ENCODE measurements at places on chromosomes 2 and 18.

DNA sequence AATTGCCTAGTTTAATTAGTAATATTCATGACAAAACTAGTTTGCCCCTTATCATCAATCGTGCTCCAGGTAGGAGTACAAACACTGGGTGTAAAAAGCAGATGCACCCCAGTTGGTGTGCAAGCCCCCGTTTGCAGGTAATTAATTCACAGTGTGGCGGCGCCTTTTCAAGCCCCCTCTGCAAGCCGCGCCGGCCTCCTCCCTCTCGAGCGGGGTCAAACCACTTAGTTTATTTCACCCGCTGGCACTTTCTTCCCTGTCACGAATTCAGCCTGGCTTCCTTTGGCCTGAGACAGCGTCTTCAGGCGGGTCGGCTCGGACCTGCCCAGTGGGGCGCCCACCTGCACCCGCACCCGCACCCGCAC lies 64.7 kb upstream of the MAPRE2 start:
- DNase-seq = no peak

GRCh38 chr18:24818441-24818840 lies 358.0 kb downstream of the HRH4 start:
- DNase-seq = no peak

DNA sequence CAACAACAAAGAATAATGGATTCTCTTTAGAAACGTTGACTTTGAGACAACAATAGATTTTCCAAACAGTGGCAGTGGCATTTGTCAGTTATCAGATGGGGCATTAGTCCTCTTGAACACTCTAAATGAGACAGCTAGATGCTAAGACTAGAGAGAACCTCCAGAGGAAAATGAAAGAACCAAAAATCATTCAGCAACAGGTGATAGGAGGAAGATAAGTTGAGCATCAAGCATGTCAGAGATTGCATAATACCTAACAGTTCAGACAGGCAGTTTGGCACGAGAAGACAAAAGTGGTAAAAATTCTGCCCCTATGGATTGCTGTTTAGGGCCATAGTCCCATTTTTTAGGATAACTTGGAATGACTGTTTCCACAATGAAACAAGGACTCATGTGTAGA lies 67.9 kb upstream of the NOL4 start:
- DNase-seq = no peak

DNA sequence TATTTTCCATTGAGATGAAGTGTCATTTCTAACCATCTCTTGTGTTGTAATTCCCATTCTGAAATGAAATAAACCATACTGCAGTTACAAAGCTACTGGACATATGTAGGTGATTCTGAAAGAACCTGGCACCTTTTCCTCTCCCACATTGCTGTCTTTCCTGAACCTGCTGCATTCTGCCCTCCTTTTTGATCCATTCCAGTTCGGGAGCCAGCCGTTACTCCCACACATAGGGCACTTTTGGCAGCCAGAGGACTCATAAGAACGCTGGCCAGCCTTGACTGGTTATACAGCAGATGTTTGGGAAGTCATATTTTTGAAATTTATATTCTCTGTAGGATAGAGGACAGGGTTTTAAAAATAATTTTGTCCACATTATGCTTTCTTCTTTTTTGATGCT lies 369.8 kb upstream of the CDH7 start:
- no peak for DNase-seq

DNA sequence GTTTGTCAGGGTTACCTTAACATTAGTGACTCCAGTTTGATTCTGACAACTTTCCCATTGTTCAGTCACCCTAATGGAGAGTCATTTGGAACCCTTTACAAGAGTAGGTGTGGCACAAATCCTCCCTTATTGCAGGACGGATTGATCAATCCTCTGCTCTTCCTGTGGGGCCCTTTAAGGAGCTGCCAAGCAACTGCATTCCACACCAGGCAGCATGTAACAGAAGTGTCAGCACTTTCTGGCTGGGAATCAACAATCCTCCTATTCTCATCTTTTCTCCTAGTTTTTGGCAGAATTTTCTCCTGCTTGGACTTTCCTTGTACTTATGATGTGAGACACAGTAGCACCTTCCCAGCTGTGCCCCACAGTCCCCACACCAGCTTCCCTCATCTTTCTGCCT lies 177.8 kb downstream of the ST6GAL2 start:
- no peak for DNase-seq

- DNase-seq = no peak
These were observed 492.5 kb downstream of the SOX11 start for GRCh38 chr2:6184532-6185292.

GRCh38 chr2:215942194-215942593 lies 71.2 kb downstream of the MREG start:
- DNase-seq = no peak

- no peak for DNase-seq
These were observed 29.9 kb upstream of the ZNF512 start for GRCh38 chr2:27552941-27553340.

DNA sequence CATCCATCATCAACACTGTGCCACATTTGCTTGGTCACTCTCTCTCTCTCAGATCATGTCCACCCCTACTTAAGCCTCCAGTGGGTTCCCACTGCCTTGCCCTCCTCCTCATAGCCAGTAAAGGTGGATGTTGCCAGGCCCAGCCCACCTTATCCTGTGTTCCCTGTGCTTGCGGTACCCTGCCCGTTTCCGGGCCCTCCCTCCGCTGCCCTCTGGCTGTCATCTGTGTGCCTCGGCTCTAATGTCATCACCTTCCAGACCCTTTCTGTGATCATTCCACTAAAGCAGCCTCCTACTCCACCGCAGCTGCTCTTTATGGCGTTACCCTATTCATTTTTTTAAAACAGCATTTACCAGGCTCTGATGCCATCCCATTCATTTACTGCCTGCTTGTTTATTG lies 305.7 kb upstream of the SKOR2 start:
- DNase-seq = no peak

DNA sequence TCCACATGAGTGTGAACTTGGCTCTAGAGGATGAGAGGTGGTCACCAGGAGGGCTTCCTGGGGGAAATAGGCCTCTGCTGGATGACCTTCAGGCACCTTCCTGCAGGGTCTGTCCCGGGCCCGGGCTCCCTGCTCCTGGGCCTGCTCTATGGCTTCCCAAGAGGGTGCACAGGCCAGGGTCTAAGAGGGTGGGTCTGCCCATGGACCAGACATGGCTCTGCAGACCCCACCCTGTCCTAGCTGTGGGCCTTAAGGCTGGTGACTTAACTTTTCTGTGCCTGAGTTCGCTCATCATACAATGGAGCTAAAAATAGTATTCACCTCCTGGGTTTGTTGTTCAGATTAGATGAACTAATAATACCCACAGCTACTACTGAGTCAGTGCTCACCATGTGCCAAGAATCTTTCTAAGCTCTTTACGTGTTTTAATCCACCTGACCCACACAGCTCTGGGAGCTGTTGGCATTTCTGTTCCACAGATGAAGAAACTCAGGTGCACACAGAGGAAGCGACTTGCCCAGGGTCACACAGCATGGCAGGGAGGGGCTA lies 14.4 kb downstream of the INHBB start:
- no peak for DNase-seq

GRCh38 chr2:100520224-100520623 lies 42.6 kb upstream of the PDCL3 start:
- no peak for DNase-seq

DNA sequence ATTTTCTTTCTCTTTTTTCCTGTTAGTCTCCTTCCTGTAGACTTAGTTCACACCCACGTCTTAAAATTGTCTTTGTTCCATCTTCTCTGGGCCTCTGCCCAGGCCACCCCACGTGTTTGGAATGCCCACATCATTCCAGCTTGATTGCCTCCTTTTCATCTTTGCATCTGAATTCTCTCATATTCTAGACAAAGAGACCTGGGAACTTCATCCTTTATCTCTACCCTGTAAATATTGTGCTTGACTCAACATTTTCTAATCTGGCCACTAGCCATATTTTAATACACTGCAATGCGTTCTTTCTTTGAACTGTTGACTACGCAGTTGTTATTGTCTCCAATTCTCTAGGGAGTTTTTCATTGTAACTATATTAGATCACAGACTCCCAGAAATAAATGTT lies 187.5 kb upstream of the NRXN1 start:
- no peak for DNase-seq

DNA sequence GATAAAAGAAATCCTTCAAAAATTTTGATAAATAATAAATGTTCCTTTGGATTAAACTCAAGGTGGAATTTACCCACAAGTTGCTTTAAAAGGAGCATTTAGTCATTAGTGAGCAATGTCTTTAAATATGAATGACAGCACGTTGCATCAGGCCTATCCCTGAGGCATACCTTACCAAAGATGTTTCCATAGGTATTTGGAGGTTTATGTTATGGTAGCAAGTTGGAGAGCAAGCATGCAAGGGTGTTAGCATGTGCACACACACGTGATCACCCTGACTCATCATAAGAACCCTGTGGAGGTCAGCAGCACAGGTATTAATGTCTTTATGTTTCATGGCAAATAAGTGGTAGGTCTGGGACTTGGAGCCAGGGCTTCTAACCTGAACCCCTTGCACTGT lies 159.9 kb downstream of the ACTR3 start:
- no peak for DNase-seq

DNA sequence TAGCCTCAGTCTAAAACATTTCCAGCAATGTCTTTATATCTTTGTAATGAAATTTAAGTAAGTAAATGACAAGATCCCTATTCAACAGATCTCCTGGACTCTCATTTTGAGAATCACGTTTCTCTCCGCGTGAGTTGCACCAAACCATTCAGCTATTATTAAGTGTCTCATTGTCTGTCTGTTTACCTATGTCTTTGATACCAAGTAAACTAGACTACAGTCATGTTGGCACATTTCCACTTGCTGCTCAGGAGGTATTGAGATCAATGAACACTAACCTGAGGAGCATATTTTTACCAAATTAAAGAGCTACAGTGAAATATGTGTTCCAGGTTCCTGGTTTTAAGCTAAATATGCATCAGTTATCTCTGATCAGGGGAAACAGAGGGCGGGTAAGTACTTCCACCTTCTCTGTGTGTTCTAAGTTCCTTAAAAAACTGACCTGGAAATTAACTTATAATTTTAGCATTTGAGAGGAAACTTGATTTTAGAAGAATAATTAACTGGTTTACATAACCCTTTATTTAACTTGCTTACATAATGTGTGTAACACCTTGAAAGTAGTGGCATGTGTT lies 125.8 kb downstream of the OSBPL6 start:
- no peak for DNase-seq

DNA sequence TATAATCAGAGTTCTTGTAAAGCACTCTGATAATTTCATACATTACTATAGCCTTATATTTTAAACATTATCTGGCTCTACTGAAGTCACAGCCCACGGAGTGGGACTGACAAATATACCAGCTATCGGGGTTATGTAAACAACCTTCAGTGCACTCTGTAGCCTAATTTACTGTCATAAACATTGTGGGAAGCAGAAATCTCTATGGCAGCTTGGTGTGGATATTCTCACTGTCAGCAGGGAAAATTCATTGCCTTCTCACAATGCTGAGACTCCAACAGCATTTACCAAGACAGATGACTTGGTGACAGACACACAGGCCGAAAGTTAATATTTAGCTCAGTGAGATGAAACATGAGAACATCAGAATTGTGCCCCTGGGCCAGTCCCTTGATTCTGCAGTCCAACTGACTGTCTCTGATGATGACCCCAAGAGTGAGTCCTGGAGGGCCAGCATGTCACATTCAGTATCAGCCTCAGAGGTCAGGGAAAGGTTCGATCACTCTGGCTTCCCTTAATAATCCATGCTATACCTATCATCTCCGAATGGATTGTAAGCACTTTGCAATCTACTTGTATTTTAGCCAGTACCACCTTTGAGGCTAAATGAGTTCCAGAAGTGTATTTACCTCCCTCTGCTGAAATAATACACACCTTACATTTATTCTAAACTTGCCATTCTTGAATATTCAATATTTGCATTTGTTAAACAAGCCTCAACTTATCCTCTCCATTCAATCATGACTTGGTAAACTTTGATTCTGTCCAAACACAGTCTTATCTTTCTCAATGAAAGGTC lies 146.2 kb upstream of the OSR1 start:
- no peak for DNase-seq

GRCh38 chr2:77087987-77088414 lies 434.2 kb downstream of the LRRTM4 start:
- DNase-seq = no peak

GRCh38 chr2:198337368-198337767 lies 533.0 kb downstream of the PLCL1 start:
- DNase-seq = no peak

DNA sequence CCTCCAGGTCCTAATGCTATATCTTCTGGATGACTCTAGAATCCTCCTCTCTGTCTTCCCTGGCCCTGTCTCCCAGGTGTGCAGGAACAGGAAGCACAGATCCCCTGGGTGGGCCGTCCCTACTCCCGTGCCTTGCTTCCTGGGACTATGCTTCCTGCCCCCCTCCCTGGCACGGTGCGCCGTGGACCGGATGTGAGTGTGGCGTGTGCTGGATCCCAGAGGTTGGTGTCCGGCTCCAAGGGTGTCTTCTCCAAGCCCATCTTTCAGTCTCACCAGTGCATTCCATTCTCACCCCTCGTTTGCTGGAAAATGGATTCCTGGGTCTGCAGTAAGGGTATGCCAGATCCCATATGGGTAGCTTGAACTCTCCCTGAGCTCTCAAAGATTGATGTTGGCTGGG lies 144.4 kb upstream of the TWIST2 start:
- DNase-seq = no peak

- DNase-seq = no peak
These were observed 10.3 kb downstream of the SNED1 start for GRCh38 chr2:241008711-241009121.

DNA sequence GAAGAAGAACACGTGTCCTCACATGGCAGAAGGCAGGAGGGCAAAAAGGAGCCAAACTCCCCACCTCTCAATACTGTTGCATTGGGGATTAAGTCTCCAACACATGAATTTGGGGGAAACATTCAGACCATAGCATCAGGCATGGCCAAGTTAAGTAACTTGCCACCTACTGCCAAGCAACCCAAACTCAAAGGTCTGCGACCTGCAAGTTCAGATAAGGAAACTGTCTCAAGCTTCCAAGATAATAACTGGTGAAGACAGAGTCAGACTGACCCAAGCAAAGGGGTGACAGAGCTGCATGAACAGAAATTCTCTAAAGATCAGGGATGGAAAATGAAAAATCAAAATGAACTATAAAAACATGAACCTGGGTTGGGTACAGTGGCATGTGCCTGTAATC lies 188.7 kb upstream of the SIX3 start:
- DNase-seq = no peak

DNA sequence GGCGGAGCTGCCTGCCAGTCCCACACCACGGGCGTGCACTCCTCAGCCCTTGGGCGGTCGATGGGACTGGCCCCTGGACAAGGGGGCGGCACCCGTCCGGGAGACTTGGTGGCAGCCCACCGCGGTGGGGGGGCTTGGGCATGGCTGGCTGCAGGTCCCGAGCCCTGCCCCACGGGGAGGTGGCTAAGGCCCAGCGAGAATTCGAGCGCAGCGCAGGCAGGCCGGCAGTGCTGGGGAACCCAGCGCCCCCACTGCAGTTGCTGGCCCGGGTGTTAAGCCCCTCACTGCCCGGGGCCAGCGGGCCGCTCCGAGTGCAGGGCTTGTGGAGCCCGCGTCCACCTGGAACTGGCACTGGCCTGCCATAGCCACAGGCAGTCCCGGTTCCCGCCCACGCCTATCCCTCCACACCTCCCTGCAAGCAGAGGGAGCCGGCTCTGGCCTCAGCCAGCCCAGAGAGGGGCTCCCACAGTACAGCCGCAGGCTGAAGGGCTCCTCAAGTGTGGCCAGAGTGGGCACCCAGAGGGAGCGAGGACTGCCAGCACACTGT lies 742.9 kb upstream of the DDX18 start:
- DNase-seq = no peak

- no peak for DNase-seq
These were observed 264.2 kb downstream of the LNPK start for GRCh38 chr2:175737722-175738361.

GRCh38 chr2:46379213-46380037 lies 82.2 kb downstream of the EPAS1 start:
- no peak for DNase-seq
